Fibroblast of the aortic adventitia (primary cell): ENCODE measurements at places on chromosomes 2 and 18.
A peak's percentile ranks its signal among the peaks of the same experiment; 100 is the strongest.

- no peak for DNase-seq
These were observed 11.6 kb upstream of the GREB1L start for GRCh38 chr18:21230436-21230835.

DNA sequence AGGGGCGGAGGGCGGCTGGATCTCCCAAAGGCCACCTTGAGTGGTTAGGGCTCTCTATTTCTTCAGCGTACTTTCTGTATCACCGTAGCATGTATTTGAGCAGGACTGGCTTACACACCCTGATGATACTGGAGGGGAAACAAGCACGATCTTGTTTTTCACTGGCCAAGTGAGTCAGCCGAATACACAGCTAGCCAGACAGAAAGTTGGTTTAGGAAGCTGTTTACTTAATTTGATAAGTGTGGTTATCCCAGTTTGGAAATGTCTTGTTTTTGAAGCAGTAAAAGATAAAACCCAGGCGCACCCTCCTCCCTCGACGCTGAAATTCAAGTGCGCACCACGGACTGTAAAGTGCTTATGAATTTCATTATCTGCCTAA, 582 bp downstream of the RIOK3 start:
- DNase-seq: peak; percentile 73

DNA sequence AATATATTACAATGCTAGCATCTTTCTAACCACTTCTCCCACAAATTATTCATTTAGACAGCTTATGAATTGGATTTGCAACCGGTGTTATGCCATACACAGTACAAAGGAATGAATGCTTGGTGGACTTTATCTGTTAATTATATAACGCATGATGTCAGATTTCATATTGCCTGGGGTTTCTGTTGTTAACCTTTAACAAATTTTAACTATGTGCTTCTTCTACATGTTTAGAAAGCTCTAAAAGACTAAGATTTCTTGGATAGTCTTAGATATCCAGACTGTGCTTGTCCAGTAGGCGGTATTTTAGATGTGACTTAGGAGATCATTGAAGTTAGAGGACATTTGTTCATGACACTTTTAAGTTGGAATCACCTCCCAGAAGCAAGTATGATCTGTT, 976.3 kb downstream of the TMEM182 start:
- no peak for DNase-seq

DNA sequence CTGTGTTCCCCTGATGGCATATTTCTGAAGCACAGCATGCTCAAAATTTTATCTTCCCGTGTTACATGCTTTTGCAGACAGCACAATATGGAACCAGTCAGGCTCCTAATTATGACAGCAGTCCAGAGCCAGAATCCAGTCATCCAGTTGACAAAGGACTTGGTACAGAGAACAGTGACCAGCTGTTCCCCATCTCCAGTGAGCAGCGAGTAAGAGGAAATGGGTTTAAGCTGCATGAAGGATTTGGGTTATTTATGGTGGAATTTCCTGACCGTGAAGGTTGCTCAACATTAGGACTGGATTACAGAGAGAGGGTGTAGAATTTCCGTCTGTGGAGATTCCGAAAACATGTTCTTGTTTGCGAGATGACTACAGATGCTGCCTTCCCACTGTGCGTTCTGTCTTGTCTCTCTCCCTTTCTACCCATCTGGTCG, 24.4 kb downstream of the SGPP2 start:
- DNase-seq: peak; percentile 72
